ENCODE measurements at places on chromosomes 3 and 15. TPM values are rescaled to one million over a fixed set of nuclear protein-coding genes. Genes with fewer than 3 reads are reported as not detected.

DNA sequence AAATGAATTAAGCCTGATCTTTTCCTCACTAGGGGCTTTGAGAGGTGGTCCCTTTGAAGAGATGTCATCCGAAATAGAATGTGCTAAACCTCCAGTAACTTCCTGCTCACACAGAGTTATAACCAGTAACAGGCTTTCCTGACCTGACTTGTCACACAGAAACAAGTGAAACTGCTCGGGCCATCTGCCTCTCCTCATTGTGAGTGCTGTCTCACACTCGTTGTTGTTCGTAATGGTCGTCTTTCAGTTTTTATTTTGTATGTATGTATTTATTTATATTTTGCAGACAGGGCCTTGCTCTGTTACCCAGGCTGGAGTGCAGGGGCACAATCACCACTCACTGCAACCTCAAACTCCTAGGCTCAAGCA lies 24.0 kb downstream of the ACSBG1 start:
- no peak overlapping the region for H3K4me3 ChIP-seq
- no peak overlapping the region for H3K27ac ChIP-seq
- no peaks in the 10 kb centered on the region for H3K36me3 ChIP-seq
- DNase-seq = no peak
- H3K27me3 ChIP-seq = peaks cover 4% of the 10 kb centered on the region

CP gene
- not detected for total RNA-seq

DNA sequence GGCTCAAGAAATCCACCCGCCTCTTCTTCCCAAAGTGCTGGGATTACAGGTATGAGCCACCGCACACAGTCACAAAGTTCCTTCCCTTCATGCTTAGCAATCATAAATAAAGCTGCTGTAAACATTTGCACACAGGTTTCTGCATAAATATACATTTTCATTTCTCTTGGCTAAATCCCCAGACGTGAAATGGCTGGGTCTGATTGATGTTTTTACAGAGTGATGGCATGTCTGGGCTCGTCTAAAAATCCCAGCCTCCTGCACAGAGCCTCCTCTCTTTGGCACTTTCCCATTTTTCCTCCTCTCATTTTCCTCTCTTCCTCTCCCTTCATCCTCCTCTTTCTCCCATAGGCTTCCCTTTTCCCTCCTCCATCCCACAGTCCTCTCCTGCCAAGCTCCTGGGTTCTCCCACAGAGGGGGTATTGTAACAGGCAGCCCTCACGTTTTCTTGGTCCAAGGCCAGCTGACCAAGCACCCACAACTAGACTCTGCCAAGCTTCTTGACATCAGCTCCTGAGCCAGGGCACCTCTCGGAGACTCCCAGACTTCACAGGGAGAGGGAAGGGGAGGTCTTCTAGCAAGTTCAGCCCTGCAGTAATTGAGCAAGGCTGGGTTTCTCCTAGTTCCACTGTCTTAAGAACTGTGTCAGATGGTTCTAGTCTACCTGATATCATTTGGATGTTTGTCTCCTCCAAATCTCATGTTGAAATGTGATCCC lies 10.5 kb upstream of the PLA2G4E start:
- peaks cover 20% of the 10 kb centered on the region for H3K27me3 ChIP-seq
- peaks cover 8% of the 10 kb centered on the region for H3K4me1 ChIP-seq
- no peak for DNase-seq
- no peaks in the 10 kb centered on the region for H3K36me3 ChIP-seq
- H3K4me3 ChIP-seq = no peak overlapping the region
- H3K27ac ChIP-seq = no peak overlapping the region

DNA sequence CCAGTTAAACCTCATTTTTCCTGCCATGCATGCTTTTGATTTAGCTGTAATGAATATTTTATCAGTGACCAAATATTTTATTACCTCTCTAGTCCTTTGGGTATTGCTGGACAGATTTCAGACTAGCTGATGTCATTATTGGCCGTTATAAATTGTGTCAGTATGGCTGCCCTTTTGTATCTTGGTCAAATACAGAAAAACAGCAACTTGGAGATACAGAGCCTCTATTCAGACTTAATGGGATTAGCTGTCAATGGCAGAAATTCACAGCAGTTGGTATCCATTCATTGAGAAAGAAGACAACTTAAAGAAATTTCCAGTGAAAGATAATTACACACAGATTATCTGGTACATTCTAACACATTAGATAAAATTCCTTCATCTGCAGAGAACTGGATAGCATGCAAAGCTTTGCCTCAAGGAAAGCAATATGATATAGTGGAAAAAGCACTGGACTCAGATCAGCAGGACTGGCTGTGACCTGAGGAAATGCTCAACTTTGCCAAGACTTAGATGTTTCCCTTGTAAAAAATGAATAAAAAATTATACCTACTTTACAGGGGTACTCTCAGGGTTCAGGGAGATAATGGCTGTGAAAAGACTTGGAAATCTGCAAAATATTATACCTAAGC lies 20.8 kb downstream of the COL6A6 start:
- no peaks in the 10 kb centered on the region for H3K4me1 ChIP-seq
- no peak for DNase-seq
- H3K36me3 ChIP-seq = no peaks in the 10 kb centered on the region
- peaks cover 23% of the 10 kb centered on the region for H3K27me3 ChIP-seq
- H3K4me3 ChIP-seq = no peak overlapping the region
- H3K27ac ChIP-seq = no peak overlapping the region

C3orf22 gene
- total RNA-seq = not detected

GRCh38 chr3:142374687-142375086 lies 73.2 kb downstream of the XRN1 start:
- DNase-seq = no peak
- H3K27ac ChIP-seq = no peak overlapping the region
- no peaks in the 10 kb centered on the region for H3K27me3 ChIP-seq
- peaks cover 54% of the 10 kb centered on the region for H3K36me3 ChIP-seq

- DNase-seq = no peak
- H3K27ac ChIP-seq = no peak overlapping the region
- H3K4me1 ChIP-seq = no peaks in the 10 kb centered on the region
- peaks cover 12% of the 10 kb centered on the region for H3K27me3 ChIP-seq
- no peak overlapping the region for H3K4me3 ChIP-seq
- no peaks in the 10 kb centered on the region for H3K36me3 ChIP-seq
Measured at GRCh38 chr15:29695489-29696167, 126.6 kb downstream of the TJP1 start.

GALNT15 gene
- not detected for total RNA-seq

- H3K36me3 ChIP-seq = peaks cover 3% of the 10 kb centered on the region
- no peaks in the 10 kb centered on the region for H3K27me3 ChIP-seq
- DNase-seq = peak; percentile 44
- no peak overlapping the region for H3K4me3 ChIP-seq
- peaks cover 19% of the 10 kb centered on the region for H3K4me1 ChIP-seq
Measured at GRCh38 chr3:122146466-122146865, 37.0 kb upstream of the CASR start.
